ENCODE measurements at places on chromosomes 5 and 9.

DNA sequence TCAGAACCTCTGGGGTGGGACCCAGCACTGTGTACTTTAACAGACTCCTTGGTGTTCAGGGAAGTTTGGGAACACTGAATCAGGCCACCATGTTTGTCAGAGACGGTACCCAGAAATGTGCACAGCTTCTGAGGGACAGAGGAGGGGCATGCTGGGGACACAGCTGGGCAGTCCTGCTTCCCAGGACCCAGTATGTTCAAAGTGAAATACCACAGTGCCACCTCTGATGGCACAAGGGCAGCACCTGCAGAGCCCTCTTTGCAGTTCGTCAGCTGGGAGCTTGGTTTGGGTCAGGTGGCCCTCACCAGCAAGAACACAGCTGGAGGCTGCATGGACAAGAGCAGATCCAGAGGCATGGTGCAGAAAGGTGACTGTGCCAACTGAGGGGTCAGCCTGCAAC is 51.2 kb downstream of the NDST1 start:
- no peak for DNase-seq

GRCh38 chr9:98214811-98215210 is 22.4 kb upstream of the CORO2A start:
- DNase-seq: no peak

DNA sequence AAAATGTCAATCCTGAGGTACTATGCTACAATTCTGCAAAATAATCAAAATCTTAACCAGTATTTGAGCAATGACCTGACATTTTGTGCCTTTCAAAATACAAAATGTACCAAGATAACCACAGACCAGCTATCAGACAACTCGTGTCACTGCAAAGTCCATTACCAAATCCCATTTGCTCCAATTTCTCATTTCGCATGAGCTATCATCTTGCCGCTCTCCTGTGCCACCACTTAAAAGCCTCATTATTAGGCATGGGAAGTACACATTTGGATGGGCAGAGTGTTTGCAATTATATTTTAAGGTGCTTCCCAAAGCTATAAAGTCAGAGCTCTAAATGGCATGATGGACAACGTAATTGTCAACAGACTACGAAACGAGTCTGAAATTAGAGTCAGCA is 205.2 kb downstream of the AGTPBP1 start:
- no peak for DNase-seq

DNA sequence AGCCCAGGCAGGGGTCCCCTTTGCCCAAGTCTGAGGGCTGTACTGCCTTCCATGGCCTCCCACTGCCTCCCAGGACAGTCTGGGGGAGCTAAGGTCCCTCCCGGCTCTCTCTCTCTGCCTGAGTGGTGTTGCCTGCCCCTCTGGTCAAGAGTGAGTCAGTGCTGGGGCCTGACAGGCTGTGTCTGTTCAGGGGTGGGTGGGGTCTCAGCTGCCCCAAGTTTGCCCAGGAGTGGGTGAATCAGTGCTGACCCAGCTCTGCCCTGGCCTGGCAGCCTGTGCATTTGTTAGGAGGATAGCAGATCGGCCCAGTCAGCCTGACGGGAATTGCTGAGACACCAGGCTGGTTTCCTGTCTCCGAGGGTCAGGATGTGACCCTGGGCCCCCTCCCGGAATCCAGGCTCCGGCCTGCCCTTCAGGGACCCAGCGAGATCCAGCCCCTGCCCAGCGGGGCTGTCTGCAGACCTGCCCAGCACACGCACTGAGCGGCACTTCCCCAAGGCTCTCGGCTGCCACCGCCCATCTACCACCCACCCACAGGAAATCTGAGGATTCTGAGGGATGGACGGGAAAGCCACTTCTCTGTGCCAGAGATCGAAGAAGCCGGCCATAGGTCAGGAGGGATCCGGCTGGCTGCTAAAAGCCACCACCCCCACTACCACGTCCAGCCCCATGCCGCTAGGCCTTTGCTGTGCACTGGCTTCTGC is 15.9 kb downstream of the ENG start:
- DNase-seq: no peak
